ENCODE measurements at places on chromosomes 7 and 10.

GRCh38 chr7:34430456-34430855 is 227.6 kb upstream of the NPSR1 start:
- DNase-seq, result no peak

DNA sequence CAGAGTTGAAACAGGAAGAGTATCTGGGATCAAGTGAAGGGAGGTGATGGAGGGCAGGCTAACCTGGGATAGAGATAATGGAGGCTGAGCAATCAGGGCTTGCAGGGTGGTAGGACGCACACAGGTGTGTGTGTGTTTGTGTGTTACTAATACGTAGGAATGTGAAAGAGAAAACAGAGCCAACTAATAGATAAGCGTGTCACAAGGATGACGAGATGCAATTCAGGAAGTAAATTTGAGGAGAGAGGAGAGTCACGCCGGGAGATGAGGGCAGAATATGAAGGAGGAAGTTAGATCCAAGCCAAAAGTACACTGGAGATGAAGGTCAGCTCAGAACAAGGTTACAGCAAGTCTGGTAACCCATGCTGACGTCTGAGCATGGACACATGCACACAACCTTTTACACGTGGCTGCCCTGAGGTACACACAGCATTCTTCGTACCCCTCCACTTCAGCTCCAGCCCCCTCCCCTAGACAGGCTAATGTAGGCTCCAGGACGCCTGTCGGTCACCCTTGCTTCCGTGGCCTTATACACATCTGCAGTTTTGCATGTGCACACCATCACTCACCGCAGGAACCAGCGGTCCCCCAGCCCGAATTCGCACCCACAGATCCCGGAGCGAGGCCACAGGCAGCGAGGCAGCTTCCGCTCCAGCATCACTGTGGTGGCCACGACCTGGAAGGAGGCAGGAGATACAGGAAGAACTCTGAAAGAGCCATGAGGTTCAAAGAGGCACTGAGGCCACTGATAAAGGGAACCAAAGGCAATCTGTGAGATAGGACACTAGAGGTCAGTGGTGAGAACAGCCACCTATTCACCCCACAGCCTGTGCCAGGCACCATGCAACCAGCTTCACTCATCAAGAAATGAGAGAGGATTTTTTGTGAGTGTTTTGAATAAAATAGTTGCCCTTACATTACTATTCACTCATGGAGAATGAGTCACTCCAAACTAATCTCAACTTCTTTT is 23.7 kb upstream of the TRPV6 start:
- no peak for DNase-seq

DNA sequence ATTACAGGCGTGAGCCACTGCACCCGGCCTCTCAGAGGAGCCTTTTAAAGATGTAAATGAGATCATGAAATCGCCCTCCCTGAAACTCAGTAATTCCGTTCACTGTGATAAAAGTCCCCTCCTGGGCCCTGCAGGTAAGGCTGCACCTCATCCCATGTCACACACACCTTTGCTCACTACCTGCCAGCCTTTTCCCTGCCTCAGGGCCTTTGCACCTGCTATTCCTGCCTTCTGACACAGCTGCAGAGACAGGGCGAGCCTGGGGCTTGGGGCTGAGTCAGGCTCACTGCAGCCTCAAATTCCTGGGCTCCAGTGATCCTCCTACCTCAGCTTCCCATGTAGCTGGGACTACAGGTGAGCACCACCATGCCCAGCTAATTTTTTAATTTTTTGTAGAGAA is 118.8 kb downstream of the MYL10 start:
- DNase-seq, result no peak

- no peak for DNase-seq
Observed at GRCh38 chr10:70893227-70894006, 5.1 kb upstream of the PCBD1 start.

- DNase-seq, result no peak
Observed at GRCh38 chr7:151187409-151188251, 580 bp upstream of the ASB10 start.

- DNase-seq, result no peak
Observed at GRCh38 chr7:148838905-148839304, 45.2 kb downstream of the EZH2 start.

DNA sequence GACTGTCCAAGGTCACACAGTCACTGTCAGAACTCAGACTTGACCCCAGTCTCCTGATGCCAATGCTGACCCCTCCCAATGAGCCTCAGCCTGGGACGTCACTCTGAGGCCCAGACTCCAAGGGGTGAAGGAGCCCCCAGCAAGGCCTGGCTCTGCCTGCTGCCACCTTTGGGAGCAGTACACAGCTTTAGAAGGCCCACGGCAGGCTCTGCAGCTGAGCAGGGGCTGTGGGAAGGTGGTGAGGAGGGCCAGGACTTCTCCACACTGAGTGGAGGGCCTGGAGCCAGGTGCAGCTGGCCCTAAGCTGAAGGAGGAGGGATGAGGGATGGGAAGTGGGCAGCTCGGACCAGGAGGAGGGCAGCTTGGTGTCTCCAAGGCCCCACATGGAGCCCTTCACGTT is 23.9 kb upstream of the ZMIZ1 start:
- no peak for DNase-seq

GRCh38 chr7:113125728-113126127 is 7.4 kb upstream of the SMIM30 start:
- no peak for DNase-seq

GRCh38 chr7:157250605-157251228 is 86.1 kb upstream of the DNAJB6 start:
- no peak for DNase-seq

DNA sequence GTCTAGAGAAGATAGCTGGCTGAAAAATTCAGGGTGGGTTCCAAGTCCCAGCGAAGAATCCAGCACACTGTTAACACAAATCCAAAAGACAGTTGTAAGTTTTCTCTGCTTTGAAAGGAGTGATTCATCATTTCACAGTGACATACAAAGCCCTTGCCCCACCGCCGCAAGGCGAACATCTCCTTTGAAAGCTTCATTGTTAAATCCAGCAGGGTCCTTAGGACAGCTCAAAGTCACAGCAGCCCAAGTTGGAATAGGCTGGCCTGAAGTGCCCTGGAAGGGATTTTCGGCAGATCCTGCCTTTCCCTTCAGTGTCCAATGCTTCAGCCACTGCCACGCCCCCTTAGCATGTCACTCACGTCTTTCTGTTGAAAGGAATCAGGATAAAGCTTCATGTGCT is 526.1 kb downstream of the CALN1 start:
- no peak for DNase-seq

- DNase-seq, result no peak
Observed at GRCh38 chr10:70131560-70131937, 1.1 kb downstream of the AIFM2 start.

GRCh38 chr10:79472951-79473350 is 27.5 kb upstream of the ZCCHC24 start:
- no peak for DNase-seq

- no peak for DNase-seq
Observed at GRCh38 chr7:25770235-25770634, 381.8 kb upstream of the NFE2L3 start.

DNA sequence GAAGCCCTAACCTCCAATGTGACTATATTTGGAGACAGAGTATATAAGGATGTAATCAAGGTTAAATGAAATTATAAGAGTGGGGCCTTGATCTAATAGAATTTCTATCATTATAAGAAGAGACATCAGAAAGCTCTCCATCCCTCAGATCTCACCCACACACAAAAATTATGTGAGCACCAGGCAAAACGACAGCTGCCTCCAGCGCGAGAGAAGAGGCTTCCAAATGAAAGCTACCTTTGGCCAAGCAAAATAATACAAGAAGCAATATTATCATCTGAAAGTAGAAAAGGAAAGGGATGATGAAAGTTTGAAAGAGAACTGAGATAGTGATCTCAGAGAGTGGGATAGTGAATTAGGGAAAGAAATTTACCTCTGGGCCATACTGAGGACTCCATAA is 1192.5 kb downstream of the NXPH1 start:
- no peak for DNase-seq

GRCh38 chr10:20091698-20092097 is 275.5 kb downstream of the PLXDC2 start:
- no peak for DNase-seq

DNA sequence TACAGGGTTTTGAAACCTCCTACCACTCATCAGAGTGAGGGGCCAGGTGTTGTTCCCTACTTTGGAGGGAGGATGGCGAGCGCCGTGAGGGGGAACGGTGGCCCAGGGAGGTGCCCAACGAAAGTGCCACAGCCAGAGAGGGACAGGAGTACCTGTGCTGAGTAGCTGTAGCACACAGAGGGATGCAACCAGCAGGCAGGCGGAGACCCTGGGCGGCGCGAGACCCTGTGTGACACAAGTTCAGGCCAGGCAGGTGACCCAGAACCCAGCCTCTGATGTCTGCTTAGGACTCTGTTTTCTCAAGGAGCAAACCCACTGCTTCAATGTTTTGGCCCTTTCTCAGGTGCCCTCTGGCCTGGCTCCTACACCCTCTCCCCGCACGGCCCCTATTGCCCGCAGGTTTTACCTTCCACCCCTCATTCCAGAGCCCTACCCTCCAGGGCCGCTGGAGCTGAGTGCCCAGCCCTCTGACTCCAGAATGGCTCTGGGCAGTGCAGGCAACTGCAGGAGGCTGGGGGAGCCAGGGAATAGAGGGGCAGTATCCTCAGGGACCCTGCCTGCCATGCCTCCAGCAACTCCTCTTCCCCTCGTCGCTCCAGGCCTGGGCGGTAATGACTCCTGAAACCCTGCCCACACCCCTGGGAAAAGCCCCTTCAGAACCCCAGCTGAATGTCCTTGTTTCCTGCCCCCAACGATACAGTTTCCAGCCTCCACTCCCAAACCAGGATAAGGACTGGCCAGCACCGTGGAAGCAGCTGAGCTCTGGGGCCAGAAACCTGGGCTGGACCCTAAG is 164.1 kb upstream of the RHEB start:
- DNase-seq, result no peak

- DNase-seq, result no peak
Observed at GRCh38 chr7:30331338-30331737, 46.9 kb downstream of the ZNRF2 start.

GRCh38 chr7:135206941-135207391 is 4.4 kb downstream of the WDR91 start:
- DNase-seq, result no peak

DNA sequence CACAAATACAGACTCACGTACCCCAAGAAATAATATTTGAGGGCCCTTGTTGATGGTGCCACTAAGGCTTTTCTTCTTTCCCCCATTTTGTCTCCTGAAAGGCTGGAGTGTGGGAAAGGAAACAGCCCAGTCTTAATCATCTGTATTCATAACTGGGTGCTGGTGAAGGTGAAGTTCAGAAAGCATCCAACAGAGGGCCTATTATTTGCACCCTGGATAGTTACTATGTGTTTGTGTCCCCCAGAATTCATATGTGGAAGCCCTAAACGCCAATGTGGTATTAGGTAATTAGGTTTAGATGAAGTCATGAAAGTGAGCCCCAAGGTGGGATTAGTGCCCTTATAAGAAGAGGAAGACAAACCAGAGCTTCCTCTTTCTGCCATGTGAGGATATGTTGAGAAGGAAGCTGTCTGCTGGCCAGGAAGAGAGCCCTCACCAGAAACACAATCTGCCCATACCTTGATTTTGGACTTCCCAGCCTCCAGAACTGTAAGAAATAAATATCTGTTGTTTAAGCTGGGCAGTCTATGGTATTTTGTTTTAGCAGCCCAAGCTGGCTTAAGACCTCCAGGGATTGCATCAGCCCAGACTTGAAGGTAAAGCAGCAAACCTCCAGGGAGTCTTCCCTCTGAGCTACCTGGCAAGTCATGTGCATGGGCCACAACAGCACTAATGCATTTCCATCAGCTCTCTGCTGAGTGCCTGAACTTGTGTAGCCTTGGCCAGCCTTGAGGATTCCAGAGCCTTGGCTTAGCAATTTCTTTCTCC is 90.0 kb upstream of the ADRB1 start:
- DNase-seq, result no peak

- DNase-seq, result no peak
Observed at GRCh38 chr7:18948521-18948920, 168.9 kb downstream of the TWIST1 start.

DNA sequence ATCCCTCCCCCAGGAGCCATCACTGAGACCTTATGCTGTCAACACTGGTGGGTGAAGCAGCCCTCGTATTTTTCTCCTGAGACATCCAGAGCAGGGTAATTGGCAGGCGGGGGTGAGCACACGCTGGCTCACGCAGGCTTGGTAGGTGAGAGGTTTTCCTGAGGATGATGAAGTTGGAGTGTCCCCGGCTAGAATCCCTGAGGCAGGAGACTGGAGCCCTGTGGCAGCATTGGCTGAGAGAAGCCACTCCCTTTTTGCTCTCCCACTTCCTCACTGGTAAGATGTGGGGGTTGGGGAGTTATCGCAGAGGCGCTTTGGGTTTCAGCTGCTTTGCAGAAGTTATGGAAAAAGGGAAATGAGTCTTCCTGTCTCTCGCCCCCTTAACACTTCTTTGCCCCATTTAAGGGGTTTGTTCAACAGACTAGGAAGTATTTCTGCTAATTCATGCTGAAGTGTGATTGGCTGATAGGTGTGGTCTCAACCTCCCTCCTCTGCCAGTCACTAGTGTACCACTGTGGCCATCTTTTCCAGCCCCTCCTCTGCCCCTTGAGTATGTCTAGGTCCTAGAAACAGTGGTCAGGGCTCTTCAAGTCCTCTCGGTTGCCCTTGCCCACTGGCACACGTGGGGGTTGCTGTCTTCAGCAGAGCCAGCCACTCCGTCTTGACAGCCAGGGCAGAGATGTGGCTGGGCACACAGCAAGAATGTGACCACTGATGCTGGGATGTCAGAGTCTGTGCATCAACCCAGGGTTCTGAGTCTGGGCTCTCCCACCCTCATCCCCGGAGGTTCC is 5.7 kb downstream of the ARPC1B start:
- DNase-seq, result no peak

- DNase-seq, result no peak
Observed at GRCh38 chr7:101754424-101755159, 62.8 kb upstream of the CUX1 start.

GRCh38 chr10:25954851-25955250 is 20.8 kb downstream of the MYO3A start:
- no peak for DNase-seq

GRCh38 chr7:116977172-116977571 is 23.9 kb downstream of the ST7 start:
- no peak for DNase-seq

DNA sequence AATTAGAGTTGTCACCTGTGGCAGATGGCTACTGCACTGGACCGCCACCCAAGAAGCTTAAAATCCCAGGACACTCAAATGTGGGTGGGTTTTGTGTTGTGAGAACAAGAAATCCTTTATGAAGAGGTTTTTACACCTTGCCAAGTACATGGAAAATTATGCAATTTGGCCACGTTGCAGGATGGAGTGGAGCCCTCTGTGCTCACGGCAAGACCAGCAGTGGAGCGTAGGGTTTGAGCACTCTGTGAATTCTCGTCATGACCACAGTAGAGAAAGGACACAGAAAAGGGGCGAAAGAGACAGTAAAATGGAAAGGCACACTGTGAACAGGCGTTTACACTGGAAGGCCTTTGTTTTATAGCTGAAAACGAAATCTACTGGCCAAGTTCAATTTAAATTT is 222.6 kb downstream of the ADARB2 start:
- DNase-seq, result no peak

DNA sequence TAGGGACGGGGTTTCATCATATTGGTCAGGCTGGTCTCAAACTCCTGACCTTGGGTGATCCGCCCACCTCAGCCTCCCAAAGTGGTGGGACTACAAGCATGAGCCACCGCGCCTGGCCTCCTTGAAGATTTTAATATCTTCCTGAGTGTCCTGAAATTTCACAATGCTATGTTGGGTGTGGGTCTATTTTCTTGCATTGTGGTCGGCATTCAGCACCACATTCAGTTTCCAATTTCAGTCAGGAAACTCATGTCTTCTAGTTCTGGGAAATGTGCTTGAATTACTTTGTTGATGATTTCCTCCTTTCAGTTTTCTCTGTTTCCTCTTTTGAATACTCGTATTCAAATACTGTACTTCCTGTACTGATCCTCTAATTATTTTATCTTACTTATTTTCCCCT is 49.3 kb upstream of the IL6 start:
- no peak for DNase-seq

- no peak for DNase-seq
Observed at GRCh38 chr7:78734626-78735025, 718.8 kb downstream of the MAGI2 start.

Data from activated CD8-positive, alpha-beta memory T cell treated with anti-CD3 and anti-CD28 coated beads for 1 hour (primary cell).